ENCODE measurements at places on chromosomes 3 and 15.

DNA sequence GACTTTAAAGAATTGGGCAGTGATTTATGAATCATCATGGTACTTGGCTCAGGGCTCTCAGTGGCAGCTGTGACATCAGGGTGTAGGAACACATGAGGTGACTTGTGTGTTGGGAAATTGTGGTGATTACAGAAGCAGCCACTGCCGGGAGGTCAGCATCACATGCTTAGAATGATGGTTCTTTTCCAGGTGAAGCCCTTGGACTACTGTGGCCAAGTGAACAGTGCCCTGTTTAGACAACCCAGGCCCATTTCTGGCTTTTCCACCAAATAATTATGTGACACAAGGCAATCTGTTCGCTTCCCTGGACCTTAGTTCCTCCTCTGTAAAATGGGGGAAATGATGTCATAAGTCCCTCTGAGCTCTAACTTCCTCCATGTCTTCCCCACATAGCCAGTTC, 139.7 kb upstream of the ROPN1 start:
- no peak for DNase-seq

GRCh38 chr15:27454281-27455075, 483.5 kb downstream of the GABRG3 start:
- no peak for DNase-seq

GRCh38 chr15:67125589-67126502, 60.4 kb downstream of the SMAD3 start:
- DNase-seq = peak; percentile 99

DNA sequence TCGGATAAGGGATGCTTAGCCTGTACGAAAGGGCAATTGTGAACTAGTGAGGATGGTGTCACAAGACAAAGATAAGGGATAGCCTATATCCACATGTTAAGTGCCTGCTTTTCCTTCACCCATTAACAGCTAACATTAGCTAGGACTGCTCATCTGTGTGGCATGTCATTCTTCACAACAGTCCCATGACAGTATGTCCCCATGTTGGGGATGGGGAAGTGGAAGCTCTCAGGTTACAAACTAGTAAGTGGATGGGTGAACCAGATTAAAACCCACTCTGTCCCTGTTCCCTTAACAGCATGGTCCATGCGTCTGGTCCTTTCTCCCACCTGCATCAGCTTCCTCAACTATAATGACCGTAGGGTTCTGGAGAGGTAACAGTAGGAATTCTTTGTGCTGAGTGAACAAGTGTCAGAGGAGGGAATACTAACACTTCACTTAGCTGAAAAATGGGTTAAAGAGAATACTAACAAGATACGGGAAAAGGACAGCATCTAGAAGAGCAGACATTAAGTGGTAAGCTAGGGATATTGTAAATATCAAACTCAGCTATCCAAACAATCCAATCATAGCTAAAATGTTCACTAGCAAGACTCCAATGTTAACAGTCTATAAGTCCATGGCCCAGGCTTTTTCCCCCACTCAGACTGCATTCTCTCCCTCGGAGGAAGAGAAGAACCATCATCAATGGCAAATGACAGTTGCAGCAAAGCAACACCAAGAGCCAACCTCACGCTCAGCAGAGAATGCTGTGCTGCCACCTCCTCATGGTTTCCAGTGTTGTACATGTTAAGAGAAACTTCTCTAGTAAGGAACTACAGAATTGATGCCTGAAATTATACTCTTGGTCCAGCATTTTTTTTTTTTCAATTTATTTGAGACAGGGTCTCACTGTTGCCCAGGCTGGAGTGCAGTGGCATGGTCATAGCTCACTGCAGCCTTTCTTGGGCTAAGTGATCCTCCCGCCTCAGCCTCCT, 5.0 kb downstream of the RPLP1 start:
- DNase-seq = peak; percentile 38

DNA sequence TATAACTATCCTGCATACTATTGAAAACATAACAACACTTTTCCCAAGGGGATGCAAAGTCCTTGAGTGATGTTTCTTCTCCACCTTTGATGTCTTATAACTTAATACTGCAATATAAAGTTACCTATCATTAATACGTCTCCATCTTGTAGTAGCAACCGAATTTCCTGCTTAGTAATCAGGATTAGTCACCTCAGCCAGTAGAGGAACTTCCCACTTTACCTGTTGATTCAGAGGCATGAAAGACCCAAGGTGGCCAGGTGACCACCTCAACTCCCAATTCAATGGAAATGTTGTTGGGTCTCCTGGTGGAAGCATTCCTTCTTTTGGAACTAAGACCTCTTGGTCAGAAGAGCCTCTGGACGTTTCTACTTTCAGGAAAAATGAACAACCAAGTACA, 3.5 kb upstream of the TMCC1 start:
- no peak for DNase-seq

DNA sequence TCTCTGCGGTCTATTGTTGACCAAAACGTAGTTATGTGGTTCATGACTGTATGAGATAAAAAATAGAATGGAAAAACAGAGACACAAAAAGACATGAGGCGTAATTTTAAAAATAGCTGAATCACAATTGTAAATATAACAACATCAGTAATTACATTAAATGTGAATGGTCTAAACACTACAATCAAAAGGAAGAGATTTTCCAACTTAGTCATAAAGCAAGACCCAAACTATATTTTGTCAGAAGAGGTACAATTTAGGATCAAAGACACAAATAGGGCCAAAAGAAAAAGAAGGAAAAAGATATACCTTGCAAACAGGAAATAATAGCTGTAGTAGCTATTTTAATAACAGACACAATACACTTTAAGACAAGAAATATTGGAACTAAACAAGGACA, 61.5 kb downstream of the LRRC28 start:
- DNase-seq = no peak

GRCh38 chr3:194785315-194785714, 99.6 kb downstream of the FAM43A start:
- DNase-seq = no peak

DNA sequence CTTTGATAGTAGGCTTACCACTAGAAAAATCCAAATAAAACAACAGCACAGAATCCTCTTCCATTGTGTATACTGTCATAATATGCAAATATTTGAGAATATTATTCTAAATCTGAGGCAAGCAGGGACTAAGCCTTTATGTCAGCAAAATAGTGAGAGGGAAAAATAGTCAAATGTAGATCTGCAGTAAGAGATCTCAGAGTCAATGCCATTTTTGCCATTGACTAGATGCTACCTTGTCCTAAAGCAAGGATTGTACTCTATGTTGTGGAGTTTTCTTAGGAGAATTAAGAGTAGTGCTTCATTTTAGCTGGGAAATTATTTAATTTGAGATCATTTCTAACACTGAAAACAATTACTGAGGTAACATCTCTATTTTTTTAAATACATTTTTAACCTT, 50.2 kb downstream of the IQCH start:
- no peak for DNase-seq

DNA sequence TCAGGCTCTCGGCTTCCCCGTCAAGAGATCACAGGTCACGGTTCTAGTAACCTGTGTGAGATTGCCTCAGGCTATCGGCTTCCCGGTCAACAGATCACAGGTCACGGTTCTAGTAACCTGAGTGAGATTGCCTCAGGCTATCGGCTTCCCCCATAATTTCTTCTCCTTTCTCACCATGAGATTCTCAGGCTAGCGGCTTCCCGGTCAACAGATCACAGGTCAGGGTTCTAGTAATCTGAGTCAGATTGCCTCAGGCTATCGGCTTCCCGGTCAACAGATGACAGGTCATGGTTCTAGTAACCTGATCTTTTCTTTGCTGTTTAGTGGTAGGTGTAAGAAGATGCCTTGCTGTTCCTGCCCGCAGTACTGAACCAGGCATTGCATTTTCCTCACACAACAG, 418.2 kb upstream of the ZNF717 start:
- no peak for DNase-seq

DNA sequence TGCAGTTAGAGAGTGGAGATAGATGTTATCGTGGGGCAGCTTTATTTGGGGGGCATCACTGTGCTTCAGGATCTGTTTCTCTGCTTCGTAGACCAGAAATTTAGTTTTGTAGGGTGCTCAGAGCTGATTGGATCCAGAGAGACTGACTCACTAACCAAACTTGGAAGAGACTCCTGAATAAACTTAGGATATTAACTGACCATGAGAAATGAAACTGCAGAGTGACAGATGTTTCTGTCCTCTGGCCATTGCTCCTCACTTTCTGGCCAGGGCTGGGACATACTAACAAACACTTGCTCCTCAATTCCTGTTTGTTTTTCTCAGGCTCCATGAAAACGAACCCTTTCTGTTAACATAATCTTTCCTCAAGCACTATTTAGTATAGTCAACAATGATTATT, 4.3 kb downstream of the ZNF592 start:
- DNase-seq = peak; percentile 61

GRCh38 chr3:110165753-110166152, 828.4 kb upstream of the DPPA4 start:
- DNase-seq = no peak

DNA sequence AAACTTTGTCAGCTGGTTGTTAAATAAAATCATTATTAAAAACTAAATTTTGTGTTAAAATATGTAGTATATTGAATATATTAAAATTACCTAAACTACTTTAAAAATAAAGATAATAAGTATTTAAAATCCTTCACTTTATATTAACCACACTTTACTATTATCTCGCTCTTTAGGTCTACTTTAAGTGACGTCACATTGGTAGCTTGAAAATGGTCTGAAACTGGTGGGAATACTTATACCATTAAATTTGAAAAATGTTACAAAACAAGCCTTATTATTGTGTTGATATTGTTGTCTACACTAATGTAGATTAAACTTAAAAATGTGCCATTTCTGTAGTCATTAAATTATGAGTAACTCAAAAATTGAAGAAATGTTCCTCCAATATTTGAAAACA, 77.6 kb downstream of the ZIC4 start:
- DNase-seq = no peak

GRCh38 chr15:91223863-91224262, 123.8 kb downstream of the SV2B start:
- DNase-seq = no peak

- DNase-seq = no peak
Measured at GRCh38 chr3:64345371-64345770, 120.1 kb upstream of the PRICKLE2 start.

- no peak for DNase-seq
Measured at GRCh38 chr3:22901684-22902083, 301.4 kb upstream of the UBE2E2 start.

DNA sequence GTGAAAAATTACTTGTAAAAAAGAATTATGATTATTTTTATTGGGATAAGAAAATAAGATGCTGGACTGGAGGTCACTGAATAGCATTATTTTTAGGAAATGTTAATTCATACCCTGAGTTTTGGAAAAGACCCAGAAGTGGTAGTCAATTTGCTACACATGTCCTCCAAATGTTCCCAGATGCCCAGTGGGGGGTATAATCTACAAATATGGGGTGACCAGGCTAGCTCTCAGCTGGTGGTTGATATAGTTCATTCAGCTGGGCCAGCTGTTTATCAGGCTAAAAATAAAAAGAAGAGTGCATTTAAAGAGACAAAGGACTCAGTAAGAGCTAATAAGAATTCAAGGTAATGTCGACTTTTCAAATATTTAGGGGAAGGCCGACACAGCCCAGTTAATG, 402.0 kb upstream of the GOLIM4 start:
- no peak for DNase-seq

- DNase-seq = no peak
Measured at GRCh38 chr3:114639171-114639570, 345.3 kb downstream of the TIGIT start.

- DNase-seq = no peak
Measured at GRCh38 chr15:31871166-31871886, 159.0 kb upstream of the CHRNA7 start.
